ENCODE measurements at places on chromosomes 7 and 10.

DNA sequence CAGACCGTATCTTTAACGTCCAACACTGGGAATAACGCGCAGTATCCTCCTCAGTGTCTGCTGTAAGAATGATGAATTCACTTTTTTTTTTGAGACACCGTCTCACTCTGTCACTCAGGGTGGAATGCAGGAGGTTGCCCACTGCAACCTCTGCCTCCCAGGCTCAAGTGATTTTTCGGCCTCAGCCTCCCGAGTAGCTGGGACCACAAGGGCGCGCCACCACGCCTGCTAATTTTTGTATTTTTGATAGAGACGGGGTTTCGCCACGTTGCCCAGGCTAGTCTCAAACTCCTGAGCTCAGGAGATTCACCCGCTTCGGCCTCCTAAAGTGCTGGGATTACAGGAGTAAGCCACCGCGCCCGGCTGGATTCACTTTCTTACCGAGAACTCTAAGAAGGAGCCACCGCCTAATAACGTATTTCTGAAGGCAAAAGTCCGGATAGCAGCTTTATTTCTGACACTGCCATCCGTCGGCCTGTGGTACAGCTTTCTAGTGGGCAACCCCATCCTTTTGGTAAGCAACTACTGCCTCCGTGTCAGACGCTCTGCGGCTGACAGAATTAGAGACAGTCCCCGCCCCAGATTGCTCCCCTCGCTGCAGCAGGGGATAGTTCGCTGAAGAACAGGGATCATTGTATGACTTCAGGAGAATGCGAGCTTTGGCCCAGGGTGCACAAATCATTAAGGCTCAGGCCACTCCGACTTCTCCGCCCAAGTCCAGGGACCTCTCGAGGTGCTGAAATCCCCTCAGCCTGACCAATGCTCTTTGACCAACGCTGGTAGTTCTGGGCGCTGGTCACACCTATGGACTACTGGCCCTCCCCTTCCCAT is 662 bp downstream of the POLR3A start:
- peak; percentile 67 for DNase-seq

- DNase-seq = no peak
Observed at GRCh38 chr10:21803374-21803773, 200.2 kb downstream of the DNAJC1 start.

- no peak for DNase-seq
Observed at GRCh38 chr10:122282909-122283308, 11.8 kb downstream of the BTBD16 start.

- no peak for DNase-seq
Observed at GRCh38 chr10:103215601-103216000, 22.5 kb upstream of the NT5C2 start.

DNA sequence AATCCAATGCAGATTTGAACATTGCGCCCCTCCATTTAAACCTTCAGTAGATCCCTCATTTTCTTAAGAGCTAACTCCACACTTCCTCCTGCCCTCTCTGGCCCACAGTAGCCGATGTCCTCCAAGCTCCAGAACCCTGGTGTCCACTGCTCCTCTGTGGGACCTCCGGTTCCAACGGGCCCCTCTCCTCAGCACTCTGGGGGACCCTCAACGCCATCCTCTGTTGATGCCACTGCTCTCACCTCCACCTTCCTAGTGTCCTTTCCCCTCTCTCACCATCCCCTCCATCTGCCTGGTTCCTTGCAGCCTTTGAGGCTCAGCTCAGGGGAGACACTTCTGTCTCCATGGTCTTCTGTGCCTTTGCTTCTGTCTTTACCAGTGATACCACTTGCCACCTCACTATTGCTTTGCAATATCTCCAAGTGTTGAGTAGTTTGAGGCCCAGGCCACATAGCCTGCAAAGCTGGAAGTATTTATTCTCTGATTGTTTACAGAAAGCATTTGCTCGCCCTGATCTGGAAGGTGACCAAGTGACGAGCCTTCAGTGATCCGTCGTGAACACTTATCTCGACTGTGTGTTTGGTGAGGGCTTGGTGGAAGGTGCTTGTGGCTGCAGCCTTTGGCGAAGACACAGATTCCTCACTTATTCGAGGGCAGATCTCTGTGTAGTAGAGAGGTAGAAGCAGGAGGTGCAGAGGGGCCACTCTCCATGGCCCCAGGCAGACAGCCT is 104.8 kb upstream of the SHH start:
- DNase-seq = peak; percentile 8

GRCh38 chr7:17325364-17325763 is 26.9 kb downstream of the AHR start:
- DNase-seq = no peak

DNA sequence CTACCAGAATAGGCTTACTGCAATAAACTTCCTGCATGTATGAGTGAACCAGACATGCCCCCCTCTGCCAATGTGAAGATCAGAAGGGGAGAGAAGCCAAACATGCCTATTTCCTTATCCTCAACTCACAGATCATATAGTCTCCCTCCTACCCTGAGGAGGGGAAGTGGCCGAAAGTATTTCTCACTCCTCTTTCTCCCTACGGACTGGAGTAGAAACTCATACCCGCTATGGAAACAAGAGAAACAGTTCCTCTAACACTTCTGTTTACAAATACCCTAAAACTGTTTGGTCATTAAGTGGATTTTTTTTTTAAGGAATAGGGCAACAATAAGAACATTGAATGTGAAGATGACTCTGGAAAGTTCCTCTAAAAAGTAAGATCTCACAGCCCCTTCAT is 31.4 kb downstream of the CCNJ start:
- DNase-seq = no peak

GRCh38 chr10:63651864-63652263 is 130.7 kb downstream of the REEP3 start:
- no peak for DNase-seq

DNA sequence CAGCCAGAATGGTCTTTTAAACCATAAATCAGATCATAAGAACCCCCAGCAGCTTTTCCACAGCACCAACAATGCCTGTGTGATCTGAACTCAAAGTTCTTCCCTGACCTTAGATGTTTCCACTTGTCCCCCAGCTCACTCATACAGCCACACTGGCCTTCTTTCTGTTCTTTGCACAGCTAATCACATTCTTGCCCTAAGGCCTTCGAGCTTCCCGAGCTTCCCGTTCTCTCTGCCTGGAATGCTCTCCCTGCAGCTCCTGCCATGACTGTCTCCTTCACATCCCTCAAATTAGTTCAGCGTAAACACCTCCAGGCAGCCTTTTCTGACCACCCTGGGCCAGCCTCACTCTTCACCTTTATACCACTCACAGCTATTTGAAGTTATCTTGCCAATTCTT is 166.8 kb upstream of the NFE2L3 start:
- no peak for DNase-seq

- peak; percentile 16 for DNase-seq
Observed at GRCh38 chr10:85995791-85996190, 370.8 kb downstream of the GRID1 start.

GRCh38 chr7:139080905-139081304 is 28.6 kb downstream of the ZC3HAV1 start:
- DNase-seq = no peak

DNA sequence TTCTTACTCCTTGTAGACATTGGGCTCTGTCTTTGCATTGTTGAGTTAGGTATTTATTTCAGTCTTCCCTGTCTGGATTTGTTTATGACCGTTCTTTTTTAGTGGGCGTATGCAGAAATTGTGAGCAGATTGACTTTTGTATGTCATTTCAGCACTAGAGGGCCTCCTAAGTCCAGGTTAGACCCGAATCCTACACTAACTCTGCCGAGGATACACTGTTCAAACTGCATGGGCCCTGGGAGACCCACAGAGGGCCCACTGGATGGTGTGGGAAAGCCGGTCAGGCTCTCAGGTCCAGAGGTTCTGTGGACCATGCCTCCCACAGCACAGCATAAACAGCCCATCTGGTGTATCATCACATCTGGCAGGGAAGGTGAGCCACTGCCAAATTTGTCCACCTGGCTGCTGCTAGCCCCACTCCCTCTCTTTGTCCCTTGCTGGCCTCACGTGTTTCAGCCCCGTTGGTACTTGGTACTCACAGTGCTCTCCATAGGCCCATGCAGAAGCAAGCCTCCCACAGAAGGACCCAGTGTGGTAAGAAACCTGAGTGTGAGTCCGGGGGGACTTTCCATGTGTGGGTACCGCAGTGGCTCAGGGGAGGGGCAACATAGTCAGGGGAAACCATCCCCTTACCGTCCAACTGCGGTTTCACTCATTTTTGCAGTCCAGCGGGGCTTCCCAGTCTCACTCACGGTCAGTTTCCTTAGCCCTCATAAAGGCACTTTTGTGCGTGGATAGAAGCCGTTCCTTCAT is 112.8 kb downstream of the APBB1IP start:
- DNase-seq = no peak

DNA sequence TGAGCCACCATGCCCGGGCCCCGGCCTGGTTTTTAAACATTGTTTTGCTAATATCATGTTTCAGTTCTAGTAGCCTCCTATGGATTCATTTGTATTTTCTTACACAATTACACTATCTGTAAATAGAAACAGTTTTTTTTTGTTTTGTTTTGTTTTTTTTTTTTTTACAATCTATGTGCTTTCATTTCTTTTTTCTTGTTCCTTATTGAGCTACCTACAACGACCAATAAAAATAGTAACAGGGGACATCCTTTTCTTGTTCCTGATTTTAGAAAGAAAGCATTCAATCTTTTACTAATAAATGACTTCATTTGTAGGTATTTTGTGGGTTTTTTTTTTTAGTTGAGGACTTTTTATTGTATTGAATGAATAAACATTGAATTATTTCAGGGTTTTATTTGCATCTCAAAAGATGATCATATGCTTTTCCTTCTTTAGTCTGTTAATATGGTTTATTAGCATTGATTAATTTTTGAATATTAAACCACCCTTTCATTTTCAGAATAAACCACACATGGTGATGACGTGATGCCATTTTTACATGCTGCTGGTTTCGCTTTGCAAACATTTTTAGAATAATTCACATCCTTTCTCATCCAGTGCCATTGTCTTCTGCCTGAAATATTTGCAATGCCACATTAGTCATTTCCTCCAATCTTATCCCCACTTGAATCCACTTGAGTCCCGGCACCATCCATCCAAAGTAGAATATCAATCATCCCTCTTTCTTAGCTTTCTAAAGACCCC is 18.1 kb upstream of the AKR1E2 start:
- DNase-seq = peak; percentile 90

GRCh38 chr10:97718659-97719142 is 5.2 kb downstream of the MARVELD1 start:
- no peak for DNase-seq

DNA sequence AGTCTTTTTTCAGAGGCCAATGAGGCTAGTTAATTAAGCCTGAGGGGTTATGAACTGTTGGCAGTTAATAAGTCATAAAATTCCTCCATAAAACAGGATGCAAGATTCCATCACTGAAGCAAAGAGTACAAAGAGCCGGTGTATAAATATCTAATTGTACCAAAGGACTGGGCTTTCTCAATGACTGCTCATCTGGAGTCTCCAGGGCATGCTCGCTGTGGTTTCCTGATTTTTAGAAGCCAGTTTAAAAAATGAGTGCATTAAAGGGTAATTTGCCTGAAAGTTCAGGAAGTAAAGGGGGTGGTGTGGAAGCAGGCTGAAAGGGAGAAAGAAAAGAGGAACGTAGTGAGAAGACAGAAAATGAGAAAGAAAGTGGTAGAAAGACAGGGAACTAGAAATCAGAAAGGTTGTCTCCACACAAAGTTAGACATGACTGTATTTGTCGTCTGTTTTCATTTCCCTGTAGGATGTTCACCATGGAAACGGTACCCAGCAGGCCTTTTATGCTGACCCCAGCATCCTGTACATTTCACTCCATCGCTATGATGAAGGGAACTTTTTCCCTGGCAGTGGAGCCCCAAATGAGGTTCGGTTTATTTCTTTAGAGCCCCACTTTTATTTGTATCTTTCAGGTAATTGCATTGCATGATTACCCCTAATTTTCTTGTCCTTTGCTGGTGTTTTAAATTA is 282.3 kb downstream of the TWIST1 start:
- DNase-seq = no peak

- peak; percentile 12 for DNase-seq
Observed at GRCh38 chr7:96596120-96596826, 113.4 kb downstream of the SEM1 start.

GRCh38 chr10:548238-548901 is 141.1 kb downstream of the DIP2C start:
- DNase-seq = no peak

DNA sequence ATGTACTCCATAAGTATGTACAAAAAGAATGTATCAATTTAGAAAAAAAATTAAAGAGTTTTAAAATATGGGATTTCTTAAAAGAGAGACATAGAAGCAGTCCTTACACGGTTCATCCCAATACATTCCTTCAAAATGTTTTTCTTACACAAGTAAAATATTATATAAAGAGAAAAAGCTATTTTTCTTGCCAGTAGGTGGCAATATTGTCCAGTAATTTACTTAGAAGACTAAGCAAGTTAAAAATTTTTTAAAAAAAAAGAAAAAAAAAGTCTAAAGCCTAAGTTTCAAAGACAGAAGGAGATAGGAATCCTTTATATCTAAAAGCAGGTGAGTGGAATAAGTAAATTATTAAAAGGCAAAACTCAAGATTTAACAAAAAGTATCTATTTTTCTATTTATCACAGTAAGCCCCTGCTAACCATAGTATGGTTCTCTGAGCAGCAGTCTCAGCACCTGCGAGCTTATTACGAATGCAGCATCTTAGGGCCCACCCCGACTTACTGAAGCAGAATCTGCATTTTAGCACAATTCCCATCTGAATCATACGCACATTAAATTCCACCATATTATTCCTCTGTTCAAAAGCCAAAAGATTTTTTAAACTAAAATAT is 240.6 kb downstream of the DGKI start:
- peak; percentile 50 for DNase-seq

- no peak for DNase-seq
Observed at GRCh38 chr10:111080224-111080623, 3.4 kb downstream of the ADRA2A start.

DNA sequence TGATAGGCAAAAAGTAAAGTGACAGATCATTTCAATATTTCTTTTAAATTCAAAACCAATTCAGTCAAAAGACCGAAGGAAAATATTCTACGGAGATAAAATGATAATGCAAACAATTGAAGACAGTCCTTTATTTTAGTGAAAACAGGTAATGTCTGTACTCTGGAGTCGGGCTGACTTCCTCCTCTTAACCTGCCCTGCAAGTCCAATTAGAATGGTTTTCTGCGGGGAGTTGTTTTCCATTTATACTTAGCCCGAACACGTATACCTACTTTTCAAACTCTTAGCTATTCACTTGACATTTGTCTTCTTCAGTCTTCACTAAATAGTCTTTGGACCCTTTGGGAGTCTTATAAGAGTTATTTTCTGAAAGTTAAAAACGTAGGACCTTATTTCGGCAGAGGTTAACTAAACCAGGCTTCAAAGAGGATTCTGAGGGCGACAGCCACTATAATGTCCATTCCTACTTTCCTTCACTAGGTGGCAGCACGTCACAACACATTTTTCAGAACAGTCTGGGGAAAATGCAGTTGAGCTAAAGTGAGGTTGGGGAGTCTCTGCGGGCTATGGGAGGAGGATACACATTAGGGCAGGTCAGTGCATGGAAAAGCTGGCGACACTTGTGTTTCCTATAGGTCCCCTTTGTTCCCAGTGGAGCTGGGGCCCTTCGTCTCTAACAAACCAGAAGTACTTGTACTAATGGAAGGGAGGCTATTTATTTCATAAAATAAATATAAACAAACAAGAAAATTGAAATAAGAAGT is 472.0 kb downstream of the KCNMA1 start:
- DNase-seq = peak; percentile 65
